SJCRH30 (cell line): ENCODE measurements at places on chromosomes 6 and 20. TPM values are rescaled to one million over a fixed set of nuclear protein-coding genes. Genes with fewer than 3 reads are reported as not detected.

DNA sequence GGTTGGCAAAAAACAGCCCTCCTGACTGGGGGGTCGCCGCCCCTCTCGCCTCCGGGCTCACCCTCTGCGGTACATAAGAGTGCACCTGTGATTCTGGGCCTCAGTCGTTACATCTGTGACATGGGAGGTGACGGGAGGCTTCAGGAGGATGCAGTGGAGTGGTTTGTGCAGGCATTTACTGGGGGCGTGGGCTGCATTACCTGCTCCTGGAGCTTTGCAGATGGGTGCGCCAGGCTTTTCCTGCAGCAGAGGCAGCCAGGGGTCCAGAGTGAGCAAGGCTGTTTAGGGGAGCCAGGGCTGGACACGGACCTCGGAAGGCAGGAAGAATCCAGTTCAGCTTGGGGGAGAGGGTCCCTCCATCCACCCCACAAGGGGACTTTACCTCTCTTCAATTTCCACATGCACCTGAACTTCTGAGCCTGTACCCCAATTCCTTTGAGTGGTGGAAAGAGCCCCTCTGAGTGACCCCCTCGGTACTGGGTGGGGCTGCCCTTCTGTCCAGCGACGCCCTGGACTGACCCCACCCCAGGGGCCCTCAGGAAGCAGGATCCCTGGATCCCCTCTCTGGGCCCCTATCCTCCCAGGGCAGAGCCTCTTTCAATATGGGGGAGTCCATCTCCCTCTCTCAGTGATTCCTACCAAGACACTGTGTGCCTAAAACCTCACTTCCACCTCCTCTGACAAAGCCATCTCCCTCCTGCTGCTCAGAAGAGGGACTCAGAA, 134.0 kb downstream of the TAF4 start:
- no peak for DNase-seq

- DNase-seq, result no peak
Observed at GRCh38 chr6:113860181-113860955, 3.2 kb downstream of the MARCKS start.

GRCh38 chr6:332671-333070, 40.4 kb downstream of the DUSP22 start:
- DNase-seq, result no peak

- DNase-seq, result no peak
Observed at GRCh38 chr20:51594236-51595057, 51.9 kb upstream of the NFATC2 start.

GRCh38 chr6:168534265-168534664, 93.3 kb downstream of the SMOC2 start:
- no peak for DNase-seq

DNA sequence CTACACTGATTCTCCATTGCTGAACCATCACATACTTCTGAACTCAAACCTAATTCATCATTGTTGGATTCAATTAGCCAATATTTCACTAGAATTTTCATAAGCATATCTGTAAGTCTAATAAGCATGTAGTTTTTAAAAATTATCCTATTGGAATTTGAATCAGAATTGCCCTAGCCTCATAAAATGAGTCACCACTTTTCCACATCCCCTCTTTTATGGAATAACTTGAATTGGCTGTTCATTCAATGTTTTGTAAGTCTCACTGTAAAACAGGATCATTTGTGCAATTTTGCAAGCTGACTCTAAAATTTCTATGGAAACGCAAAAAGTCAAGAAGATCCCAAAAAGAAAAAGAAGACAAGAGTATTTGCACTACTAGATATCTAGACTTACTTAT, 141.0 kb downstream of the HACE1 start:
- no peak for DNase-seq

Gene COL9A1
- total RNA-seq, result 4.7 and 4.8 TPM in 2 replicates

DNA sequence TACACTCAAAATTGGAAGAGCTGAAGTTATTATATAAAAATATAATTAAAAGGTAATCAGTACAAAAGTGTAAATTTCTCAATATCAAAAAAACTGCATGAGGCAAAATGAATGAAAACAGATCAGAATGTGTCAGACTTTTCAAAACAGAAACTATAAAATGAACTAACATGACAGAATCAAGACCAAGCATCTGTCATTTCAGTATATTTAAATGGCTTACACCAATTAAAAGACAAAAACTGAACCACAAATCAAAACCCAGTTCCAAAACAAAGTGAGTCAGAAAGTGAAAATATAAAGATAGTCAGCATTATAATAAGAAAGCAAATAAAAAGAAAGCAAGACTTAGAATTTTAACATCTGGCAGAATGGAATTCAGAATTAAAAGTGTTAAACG, 289.7 kb downstream of the UBE3D start:
- DNase-seq, result no peak

DNA sequence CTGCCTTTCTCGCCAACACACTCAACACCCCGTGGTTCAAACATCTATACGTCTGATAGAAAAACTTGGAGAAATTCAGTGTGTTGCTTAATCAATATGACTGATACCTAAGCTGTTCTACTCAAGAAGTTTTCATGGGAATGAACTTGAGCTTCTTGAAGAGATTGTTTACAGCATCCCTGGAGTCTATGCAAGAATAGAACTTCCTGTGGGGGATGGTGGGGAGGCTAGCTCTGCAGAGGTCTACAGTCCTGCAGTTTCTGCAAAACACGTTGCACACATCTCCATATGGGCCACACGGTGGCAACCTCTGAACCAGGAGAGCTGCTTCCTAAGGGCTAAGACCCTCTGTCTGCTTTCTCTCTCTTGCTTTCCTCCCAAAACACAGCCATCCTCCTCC, 32.7 kb upstream of the FANCE start:
- DNase-seq, result no peak

DNA sequence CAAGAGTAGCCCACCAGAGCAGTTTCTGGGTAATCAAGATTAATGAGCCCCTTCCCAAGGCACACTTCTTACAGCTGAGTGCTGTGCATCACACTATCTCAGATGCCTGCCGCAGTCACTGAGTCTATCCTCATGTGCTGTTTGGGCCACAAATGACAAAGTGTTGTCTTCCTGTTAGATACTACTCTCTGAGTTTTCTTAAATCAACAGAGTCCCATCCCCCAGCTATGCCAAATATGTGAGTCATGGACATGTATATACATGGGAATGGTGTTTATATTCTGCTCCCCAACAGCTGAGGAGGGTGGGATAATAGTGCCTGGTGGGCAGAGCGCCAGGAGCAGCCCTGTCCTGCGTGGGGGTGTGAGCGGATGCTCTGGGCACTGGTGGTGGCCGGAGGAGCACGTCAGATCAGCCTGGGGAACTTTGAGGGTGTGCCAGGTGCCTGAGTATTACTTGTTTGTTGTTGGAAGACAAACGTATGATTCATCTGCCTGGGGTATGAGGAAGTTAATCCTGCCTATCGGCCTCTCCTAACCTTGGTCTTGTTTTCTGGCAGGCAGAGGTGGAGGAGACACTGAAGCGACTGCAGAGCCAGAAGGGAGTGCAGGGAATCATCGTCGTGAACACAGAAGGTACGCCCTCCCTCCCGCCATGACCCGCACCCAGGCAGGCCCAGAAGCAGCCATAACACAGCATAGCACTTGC, 9.6 kb downstream of the DYNLRB1 start:
- DNase-seq, result peak; percentile 99

Gene PRRT1
- 0.25 and 0.30 TPM in 2 replicates for total RNA-seq

DNA sequence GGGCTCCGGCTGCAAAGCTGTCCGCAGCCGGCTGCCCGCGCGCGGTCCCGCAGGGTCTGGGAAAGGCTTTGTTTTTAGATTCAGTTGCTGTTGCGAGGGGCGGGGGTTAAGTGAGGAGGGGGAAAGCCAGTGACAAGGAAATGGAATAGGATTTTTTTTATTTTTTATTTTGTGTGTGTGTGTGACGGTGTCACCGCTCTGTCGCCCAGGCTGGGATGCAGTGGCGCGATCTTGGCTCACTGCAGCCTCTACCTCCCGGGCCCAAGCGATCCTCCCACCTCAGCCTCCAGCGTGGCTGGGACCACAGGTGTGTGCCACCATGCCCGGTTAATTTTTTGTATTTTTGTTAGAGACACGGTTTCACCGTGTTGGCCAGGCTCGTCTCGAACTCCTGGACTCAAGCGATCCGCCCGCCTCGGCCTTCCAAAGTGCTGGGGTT, 615 bp upstream of the UBE2J1 start:
- DNase-seq, result no peak

DNA sequence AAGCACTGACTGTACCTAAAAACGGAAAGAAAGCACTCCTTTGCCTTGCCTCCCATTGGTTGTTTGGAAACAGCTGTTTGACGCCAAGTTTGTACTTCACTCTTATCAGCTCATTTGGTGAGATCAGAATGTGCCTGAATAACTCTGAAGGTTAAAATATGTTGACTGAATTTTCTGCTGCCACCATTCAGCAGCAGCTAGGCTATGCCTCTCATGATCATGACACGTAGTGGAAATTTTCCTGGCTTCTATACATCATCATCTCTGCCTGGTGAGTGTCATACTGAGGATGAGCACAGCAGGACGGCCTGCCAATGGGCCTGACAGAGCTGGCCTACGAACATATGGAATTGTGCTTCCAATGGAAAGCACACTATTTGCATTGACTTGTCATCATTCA, 704.9 kb upstream of the CITED2 start:
- peak; percentile 13 for DNase-seq

GRCh38 chr6:82264824-82265223, 17.3 kb upstream of the IBTK start:
- no peak for DNase-seq

Gene SLC29A1
- total RNA-seq, result 102 and 109 TPM in 2 replicates

GRCh38 chr6:43263314-43264178, 20.3 kb downstream of the TTBK1 start:
- peak; percentile 77 for DNase-seq

DNA sequence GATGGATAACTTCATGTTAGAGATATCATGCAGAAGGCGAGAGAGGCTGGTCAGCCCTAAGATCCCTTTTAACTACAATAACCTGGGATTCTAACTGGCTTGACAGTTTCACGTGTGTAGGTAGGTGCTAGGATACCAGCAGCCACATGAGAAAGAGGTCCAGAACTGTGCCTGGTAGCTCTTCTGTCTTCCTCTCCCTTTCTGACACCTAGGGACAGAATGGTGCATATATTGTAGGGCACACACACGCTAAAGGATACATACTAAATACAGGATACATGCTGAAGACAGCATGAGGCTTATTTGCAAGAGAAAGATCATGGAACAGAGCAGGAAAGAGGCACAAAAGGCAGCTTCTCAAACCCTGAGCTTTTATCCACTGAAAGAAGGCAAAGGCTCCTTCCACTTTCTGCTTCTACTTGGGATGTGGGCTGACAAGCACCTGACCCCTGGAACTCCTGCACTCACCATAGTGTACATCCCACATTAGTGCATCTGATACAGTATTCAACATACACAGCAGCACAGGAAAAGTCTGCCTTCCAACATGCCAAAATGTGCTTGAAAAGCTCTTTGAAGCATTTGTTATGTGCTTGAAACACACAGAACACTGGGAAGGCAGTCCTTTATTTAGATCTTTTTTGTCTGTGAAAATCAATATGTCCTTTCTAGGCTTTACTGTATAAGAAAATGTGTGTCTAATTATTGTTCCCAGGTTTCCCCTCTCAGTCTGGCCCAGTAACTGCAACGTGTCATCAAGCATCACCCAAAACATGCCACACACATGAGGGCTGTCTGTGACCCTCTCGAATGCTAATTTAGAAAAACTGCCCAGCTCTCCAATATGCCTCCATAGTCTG, 3.2 kb downstream of the SLC22A23 start:
- no peak for DNase-seq

GRCh38 chr6:157661652-157662051, 161.4 kb upstream of the SNX9 start:
- no peak for DNase-seq

Gene PPARD
- total RNA-seq, result 9.5 and 10.6 TPM in 2 replicates

Gene KCNK15
- total RNA-seq, result not detected in 2 replicates

Gene RIMS1
- 0.24 and 0.28 TPM in 2 replicates for total RNA-seq

- no peak for DNase-seq
Observed at GRCh38 chr6:73180076-73180738, 45.1 kb downstream of the KHDC1L start.

DNA sequence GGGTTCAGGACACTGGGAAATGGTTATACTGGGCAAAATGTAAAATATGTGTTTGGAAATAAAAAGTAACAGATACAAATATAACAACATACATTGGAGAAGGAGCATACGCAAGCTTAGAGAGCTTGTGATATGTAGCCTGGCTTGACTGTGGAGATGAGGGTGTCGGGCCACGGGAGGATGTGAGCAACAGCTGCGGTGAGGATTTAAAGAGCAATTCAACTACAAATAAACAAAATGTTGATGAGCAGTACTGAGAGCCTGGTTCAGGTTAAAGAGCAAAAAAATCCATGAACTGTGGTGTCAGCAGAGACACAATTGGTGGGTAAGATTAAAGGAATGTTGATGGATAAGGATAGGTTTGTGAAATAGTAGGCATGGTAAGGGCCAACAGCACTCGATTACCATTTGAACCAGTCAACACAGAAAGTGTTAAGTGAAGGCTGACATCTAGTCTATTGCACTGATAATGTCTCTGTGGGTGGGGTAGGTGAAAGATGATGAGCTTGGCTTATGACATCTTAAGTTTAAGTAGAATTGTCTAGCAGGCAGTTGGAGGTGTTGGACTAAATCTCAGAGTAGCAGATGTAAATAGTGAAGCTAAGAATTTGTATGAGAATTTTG, 723.2 kb downstream of the EPM2A start:
- DNase-seq, result peak; percentile 27

Gene IPCEF1
- total RNA-seq, result 1.5 and 2.3 TPM in 2 replicates

DNA sequence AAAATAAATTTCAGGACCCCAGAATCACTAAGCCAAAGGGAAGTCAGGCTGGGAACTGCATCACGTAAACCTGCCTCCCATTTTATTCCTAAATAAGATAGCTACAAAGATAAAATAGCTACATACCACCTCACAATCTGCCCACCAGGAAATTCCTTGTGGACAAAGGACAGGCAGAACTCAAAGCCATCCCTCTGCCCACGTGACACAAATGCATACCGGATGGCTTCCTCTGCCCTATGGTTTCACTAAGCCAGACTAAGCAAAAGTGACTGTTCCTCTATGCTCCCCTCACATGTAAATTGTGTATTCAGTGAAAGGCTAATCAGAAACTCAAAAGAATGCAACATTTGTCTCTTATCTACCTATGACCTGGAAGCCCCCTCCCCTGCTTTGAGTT, 15.0 kb downstream of the MBOAT1 start:
- DNase-seq, result no peak
